ENCODE measurements at places on chromosomes 4 and X. TPM values are rescaled to one million over a fixed set of nuclear protein-coding genes. Genes with fewer than 3 reads are reported as not detected.

Gene NUDT11
- total RNA-seq = not detected

Gene SPOCK3
- 3.0 TPM for total RNA-seq

Gene CRLF2
- total RNA-seq = not detected

Gene MND1
- total RNA-seq = 21.8 TPM

Gene SYP
- total RNA-seq = 23.3 TPM

Gene PTTG2
- not detected for total RNA-seq

Gene FAM47E
- total RNA-seq = 6.6 TPM

Gene F11
- total RNA-seq = not detected

Gene NKX6-1
- total RNA-seq = 0.14 TPM

Gene CXCL11
- total RNA-seq = not detected

Gene PFKFB1
- 0.21 TPM for total RNA-seq

Gene CHRDL1
- not detected for total RNA-seq

DNA sequence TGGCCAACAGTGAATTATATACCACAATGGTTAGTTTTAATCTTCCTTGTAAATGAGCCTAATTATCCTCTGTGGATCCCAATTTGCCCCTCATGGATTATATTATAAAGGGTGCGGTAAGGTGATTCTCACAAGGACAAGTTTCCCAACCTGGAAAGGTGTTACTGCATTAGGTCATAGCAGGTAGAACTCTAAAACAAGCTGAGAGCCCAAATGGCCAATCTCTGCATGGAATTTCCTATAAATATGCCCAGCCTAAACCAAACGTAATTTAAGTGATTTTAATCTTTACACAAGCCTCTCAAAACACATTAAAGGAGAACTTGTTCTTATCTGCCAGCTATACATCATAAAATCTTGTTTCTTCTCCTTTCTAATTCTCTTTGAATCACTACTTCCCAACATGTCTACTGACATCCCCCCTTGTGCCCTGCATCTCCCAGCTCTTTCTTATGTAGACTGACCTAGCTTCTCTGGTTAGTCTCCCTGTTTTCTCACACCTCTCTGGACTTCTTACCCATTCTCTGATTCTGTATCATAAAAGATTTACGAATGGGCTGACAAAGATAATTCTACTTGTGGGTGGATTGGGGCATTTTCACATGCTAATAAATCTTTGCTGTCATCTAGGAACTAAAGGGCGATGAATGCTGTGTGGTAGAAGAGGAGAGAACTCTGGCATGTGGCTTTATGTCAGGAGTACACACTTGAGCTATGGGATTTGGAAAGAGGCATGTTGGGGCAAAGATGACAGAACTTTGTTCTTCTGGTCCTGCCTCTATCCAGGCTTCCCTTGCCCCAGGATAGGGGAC lies 94.3 kb upstream of the PGRMC2 start:
- no peaks in the 10 kb centered on the region for H3K36me3 ChIP-seq
- H3K27me3 ChIP-seq = no peaks in the 10 kb centered on the region
- DNase-seq = no peak
- no peak overlapping the region for H3K27ac ChIP-seq

- H3K4me1 ChIP-seq = no peaks in the 10 kb centered on the region
- no peak overlapping the region for H3K4me3 ChIP-seq
- no peaks in the 10 kb centered on the region for H3K36me3 ChIP-seq
- H3K27ac ChIP-seq = no peak overlapping the region
- no peaks in the 10 kb centered on the region for H3K27me3 ChIP-seq
Observed at GRCh38 chr4:53196882-53197771, 168.7 kb downstream of the SCFD2 start.

- no peak for DNase-seq
- no peaks in the 10 kb centered on the region for H3K27me3 ChIP-seq
- H3K4me1 ChIP-seq = no peaks in the 10 kb centered on the region
Observed at GRCh38 chr4:31613946-31614623, 893.9 kb downstream of the PCDH7 start.

- H3K27me3 ChIP-seq = no peaks in the 10 kb centered on the region
- no peak overlapping the region for H3K4me3 ChIP-seq
- no peaks in the 10 kb centered on the region for H3K36me3 ChIP-seq
- peaks cover 47% of the 10 kb centered on the region for H3K4me1 ChIP-seq
- DNase-seq = peak; percentile 88
Observed at GRCh38 chrX:100649550-100650356, 5.8 kb downstream of the SRPX2 start.

DNA sequence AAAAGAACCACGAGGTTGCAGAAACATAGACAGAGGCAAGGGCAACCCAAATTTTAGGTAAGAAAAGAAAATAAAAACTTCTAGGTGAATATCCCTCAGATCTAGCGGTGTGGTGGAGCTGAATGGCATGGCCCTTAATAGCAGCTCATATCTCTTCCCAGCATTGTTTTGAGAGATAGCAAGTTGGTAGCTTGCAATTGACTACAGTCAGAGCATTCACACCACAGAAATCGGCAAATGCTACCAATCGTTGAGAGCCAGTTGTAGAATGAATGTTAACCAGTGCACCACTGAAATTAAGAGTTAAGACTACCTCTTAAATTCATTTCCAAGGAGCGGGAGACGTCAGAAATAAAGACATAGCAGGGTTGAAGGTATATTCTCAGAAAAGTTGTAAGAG lies 184.0 kb upstream of the KIT start:
- DNase-seq = no peak
- H3K36me3 ChIP-seq = no peaks in the 10 kb centered on the region
- no peak overlapping the region for H3K4me3 ChIP-seq
- H3K27me3 ChIP-seq = no peaks in the 10 kb centered on the region
- peaks cover 10% of the 10 kb centered on the region for H3K4me1 ChIP-seq
- no peak overlapping the region for H3K27ac ChIP-seq

DNA sequence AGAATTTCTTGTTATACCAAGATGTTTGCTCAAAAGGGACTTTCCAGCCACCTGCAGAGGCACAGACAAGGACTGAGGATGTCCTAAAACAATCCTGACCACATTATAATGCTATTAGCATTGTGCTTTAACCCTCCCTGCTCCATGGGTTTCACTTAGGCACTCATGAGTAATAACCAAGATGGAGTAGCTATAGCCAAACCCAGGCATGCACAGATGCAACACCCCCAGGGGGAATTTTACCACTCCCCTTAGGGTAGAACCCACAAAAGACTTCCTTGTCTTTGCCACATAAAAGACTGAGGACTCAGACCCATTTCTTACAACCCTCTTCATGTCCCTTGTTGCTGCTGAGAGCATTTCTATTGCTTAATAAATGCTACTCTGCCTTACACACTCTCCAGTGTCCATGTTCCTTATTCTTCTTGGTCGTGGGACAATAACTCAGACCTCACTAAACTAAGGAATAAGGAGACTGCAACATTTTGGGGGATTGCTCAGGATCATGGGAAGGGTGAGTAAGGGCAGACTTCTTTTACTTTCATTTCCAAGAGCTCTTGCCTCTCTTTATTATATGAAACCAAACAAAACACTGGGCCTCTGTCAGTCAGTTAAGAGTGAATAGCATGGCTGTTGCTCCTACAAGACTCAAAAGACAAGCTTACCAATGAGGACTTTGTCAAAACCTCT lies 103.5 kb downstream of the TECRL start:
- no peak for DNase-seq
- no peaks in the 10 kb centered on the region for H3K4me1 ChIP-seq
- H3K36me3 ChIP-seq = no peaks in the 10 kb centered on the region
- no peak overlapping the region for H3K27ac ChIP-seq
- H3K4me3 ChIP-seq = no peak overlapping the region

- H3K4me3 ChIP-seq = no peak overlapping the region
- H3K4me1 ChIP-seq = peaks cover 6% of the 10 kb centered on the region
- H3K27ac ChIP-seq = no peak overlapping the region
- no peak for DNase-seq
Observed at GRCh38 chrX:123964156-123964834, 2.8 kb downstream of the STAG2 start.

- H3K27ac ChIP-seq = no peak overlapping the region
- no peak overlapping the region for H3K4me3 ChIP-seq
- no peaks in the 10 kb centered on the region for H3K27me3 ChIP-seq
- H3K36me3 ChIP-seq = no peaks in the 10 kb centered on the region
Observed at GRCh38 chrX:68753218-68753617, 75.6 kb upstream of the EFNB1 start.

DNA sequence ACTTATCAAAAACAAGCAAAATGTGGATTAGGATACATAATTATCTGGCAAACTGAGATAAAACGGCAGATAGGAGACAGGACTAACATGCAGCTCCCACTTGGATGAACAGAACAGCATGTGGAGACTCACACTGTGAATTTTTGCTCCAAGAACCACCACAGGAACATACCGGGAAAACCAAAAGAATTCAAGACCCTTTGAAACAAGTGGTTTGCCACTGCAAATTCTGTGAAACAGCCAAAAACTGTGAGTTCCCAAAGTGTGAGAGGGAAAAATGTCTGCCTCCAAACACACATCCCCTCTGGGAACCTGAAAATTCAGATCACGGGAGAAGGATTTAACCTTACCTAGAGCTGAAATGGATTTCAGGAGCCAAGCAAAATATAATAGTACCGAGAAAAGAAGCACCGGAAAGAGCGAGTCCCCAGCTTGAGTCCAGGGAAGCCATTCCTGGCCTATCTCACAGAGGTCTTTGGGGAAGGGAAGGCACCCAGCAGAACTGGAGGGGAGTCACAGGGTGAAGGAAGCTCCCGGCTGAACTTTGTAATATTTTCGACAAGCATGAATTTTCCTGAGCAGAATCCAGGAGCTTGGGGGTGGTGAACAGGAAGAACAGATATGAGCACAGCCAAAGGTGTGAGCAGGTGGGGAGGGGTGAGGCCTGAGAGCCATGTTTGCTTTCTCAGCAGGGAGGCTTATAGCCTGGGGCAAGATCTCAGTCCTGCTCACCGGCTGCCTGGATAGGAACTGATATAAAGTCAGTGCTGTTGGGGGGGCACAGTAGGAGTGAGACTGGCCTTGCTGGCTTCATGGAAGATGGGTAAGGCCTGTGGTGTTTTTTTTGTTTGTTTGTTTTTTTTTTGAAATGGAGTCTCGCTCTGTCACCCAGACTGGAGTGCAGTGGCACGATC lies 23.9 kb downstream of the MANBA start:
- H3K36me3 ChIP-seq = no peaks in the 10 kb centered on the region
- peak; percentile 47 for DNase-seq
- peaks cover 31% of the 10 kb centered on the region for H3K4me1 ChIP-seq

- H3K4me1 ChIP-seq = no peaks in the 10 kb centered on the region
- no peak overlapping the region for H3K4me3 ChIP-seq
- DNase-seq = no peak
- no peaks in the 10 kb centered on the region for H3K27me3 ChIP-seq
- H3K36me3 ChIP-seq = no peaks in the 10 kb centered on the region
Observed at GRCh38 chr4:21763855-21764254, 184.7 kb downstream of the KCNIP4 start.

- no peak overlapping the region for H3K4me3 ChIP-seq
- H3K36me3 ChIP-seq = no peaks in the 10 kb centered on the region
- H3K27ac ChIP-seq = no peak overlapping the region
- no peak for DNase-seq
Observed at GRCh38 chr4:128633067-128633466, 176.4 kb upstream of the JADE1 start.

- no peak overlapping the region for H3K27ac ChIP-seq
- H3K4me1 ChIP-seq = no peaks in the 10 kb centered on the region
- no peak for DNase-seq
- H3K4me3 ChIP-seq = no peak overlapping the region
Observed at GRCh38 chr4:1445716-1446445, 39.6 kb upstream of the NKX1-1 start.

GRCh38 chr4:1967512-1968149 lies 41.1 kb downstream of the NELFA start:
- DNase-seq = no peak
- no peak overlapping the region for H3K27ac ChIP-seq
- no peaks in the 10 kb centered on the region for H3K27me3 ChIP-seq
- no peaks in the 10 kb centered on the region for H3K4me1 ChIP-seq

GRCh38 chrX:34404386-34405070 lies 252.6 kb downstream of the TMEM47 start:
- H3K36me3 ChIP-seq = no peaks in the 10 kb centered on the region
- H3K27ac ChIP-seq = no peak overlapping the region
- DNase-seq = no peak
- H3K4me3 ChIP-seq = no peak overlapping the region
- H3K4me1 ChIP-seq = no peaks in the 10 kb centered on the region
- H3K27me3 ChIP-seq = no peaks in the 10 kb centered on the region

- H3K36me3 ChIP-seq = no peaks in the 10 kb centered on the region
- DNase-seq = no peak
- no peaks in the 10 kb centered on the region for H3K4me1 ChIP-seq
- H3K27ac ChIP-seq = no peak overlapping the region
Observed at GRCh38 chr4:148574502-148574901, 132.3 kb upstream of the NR3C2 start.

GRCh38 chr4:41258783-41259182 lies 2.1 kb downstream of the UCHL1 start:
- no peak overlapping the region for H3K27ac ChIP-seq
- no peaks in the 10 kb centered on the region for H3K36me3 ChIP-seq

DNA sequence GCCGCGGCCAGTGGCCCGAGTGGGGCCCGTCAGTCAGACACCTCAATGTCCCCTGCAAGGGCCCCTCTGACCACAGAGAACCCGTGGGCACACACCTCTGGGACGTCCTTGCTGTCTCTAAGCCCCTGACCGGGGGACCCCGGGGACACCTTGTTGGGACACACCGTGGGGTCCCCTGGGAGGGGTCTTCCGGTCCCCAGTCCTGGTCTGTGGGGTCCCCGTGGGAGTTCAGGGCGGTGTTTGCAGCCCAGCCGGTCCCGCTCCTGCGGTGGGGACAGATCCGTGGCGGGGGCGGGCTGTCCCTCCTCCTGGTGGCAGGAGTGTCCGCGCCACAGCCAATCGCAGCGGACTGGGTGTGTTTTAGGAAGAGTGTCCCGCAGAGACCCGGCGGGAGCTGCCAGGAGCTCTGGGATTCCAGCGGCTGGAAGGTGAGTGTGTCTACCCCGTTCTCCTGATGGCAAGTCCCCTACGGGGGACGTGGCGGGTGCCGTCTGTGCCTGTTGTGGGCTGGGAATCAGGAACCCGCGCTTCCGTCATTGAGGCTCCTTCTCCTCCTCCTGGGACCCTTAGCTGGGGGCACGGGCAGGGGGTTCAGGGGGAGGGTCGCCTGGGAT lies 5.1 kb upstream of the PLCXD1 start:
- peak overlapping the region; percentile 78 for H3K27ac ChIP-seq
- no peaks in the 10 kb centered on the region for H3K36me3 ChIP-seq
- DNase-seq = peak; percentile 84
- no peaks in the 10 kb centered on the region for H3K27me3 ChIP-seq

GRCh38 chr4:80266253-80266901 lies at the start of gene FGF5:
Gene FGF5, plus strand, starts transcription at chr4:80266664. Its CDS starts 161 bp downstream, at chr4:80266825.
- H3K4me1 ChIP-seq = no peaks in the 10 kb centered on the region
- no peaks in the 10 kb centered on the region for H3K27me3 ChIP-seq
- no peak within 1 kb of the TSS for H3K4me3 ChIP-seq
- no peak for DNase-seq
- no peaks in the 10 kb centered on the region for H3K36me3 ChIP-seq

DNA sequence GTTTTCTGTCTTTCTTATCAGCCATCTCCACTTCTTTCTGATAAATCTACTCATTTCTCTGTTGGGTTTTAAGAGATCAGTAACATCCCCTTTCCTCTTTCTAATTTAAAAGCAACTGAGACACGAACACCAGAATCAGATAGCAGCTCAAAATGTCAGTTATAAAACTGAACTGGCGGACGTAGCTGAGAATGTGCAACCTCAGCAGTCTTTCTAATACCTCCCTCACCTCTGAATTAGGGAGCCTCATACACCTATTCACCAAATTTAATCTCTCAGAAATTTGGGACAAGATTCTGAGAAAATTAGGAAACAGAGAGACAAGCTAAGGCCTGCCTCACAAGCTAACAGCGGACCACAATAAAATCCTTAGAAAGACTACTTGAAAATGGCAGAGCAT lies 52.0 kb upstream of the ACSL4 start:
- no peak overlapping the region for H3K4me3 ChIP-seq
- H3K4me1 ChIP-seq = no peaks in the 10 kb centered on the region
- H3K36me3 ChIP-seq = no peaks in the 10 kb centered on the region
- no peaks in the 10 kb centered on the region for H3K27me3 ChIP-seq
